ENCODE measurements at places on chromosomes 16 and 17. TPM values are rescaled to one million over a fixed set of nuclear protein-coding genes. Genes with fewer than 3 reads are reported as not detected.

Gene CLEC3A
- total RNA-seq: not detected

Gene CORO6
- 2.0 TPM for total RNA-seq

Gene MPDU1
- 85.1 TPM for total RNA-seq

Gene PRCD
- 2.5 TPM for total RNA-seq

Gene AANAT
- total RNA-seq: not detected

Gene TBC1D28
- not detected for total RNA-seq

Gene ARL4D
- 54.7 TPM for total RNA-seq

Gene NKD1
- total RNA-seq: 4.4 TPM

Gene KCNJ16
- total RNA-seq: not detected

- DNase-seq: no peak
- no peaks in the 10 kb centered on the region for H3K27me3 ChIP-seq
- no peak overlapping the region for H3K4me3 ChIP-seq
- peak overlapping the region; percentile 68 for H3K27ac ChIP-seq
- H3K4me1 ChIP-seq: peaks cover 68% of the 10 kb centered on the region
These were observed 340.9 kb downstream of the SOX9 start for GRCh38 chr17:72461757-72462156.

DNA sequence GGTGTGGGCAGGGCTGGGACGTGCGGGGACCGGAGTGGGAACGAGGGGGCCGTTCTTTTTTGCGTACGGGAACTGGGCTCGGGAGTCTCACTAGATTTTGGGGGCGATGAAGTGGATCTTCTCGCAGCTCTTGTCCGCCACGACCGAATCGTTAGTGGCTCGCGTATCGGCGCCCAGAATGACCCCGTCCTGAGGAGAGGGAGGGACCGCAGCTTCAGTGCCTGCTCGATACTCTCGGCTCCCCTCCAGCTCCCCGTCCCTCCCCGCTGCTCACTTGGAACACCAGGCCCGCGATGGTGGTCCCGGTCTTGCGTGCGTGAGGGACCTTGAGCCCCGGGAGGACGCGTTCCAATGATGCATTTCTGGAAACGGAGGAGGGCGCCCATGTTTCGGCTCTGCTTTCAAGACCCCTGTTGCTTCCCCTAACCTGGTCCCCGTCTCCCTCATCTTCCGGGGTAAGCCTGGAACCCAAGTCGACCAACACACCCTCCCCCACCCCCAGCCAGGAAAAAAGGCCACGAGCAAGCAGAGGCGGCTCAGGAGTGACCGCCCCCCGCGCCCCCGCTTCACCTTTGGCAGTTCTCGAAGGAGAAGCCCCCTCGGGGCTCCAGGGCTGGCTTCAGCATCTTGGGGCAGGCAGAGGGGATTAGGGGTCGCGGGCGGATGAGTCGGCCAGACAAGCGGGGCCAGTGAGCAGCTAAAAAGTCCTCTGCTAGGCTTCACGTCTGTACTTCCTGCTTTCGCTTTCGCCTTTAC is at the start of gene PSMB10:
TSS of gene PSMB10 (minus strand) at position 727 of the 756 bp plus-strand sequence. CDS start at position 626, 101 bp downstream.
- peak; percentile 35 for DNase-seq
- no peaks in the 10 kb centered on the region for H3K27me3 ChIP-seq
- peak within 1 kb of the TSS; percentile 88 for H3K4me3 ChIP-seq
- peaks cover 15% of the 10 kb centered on the region for H3K4me1 ChIP-seq
- peak within 1 kb of the TSS; percentile 97 for H3K27ac ChIP-seq

GRCh38 chr17:48406936-48407567 is 23.0 kb downstream of the SKAP1 start:
- no peak for DNase-seq
- no peak overlapping the region for H3K27ac ChIP-seq
- no peak overlapping the region for H3K4me3 ChIP-seq
- no peaks in the 10 kb centered on the region for H3K36me3 ChIP-seq
- H3K4me1 ChIP-seq: no peaks in the 10 kb centered on the region

- no peak overlapping the region for H3K4me3 ChIP-seq
- no peaks in the 10 kb centered on the region for H3K4me1 ChIP-seq
- H3K36me3 ChIP-seq: peaks cover 15% of the 10 kb centered on the region
- H3K27ac ChIP-seq: peak overlapping the region; percentile 55
These were observed 55.5 kb downstream of the ANKFY1 start for GRCh38 chr17:4208238-4208637.

GRCh38 chr17:71276079-71276478 is 844.7 kb upstream of the SOX9 start:
- DNase-seq: no peak
- H3K27ac ChIP-seq: no peak overlapping the region
- H3K4me1 ChIP-seq: no peaks in the 10 kb centered on the region
- H3K27me3 ChIP-seq: no peaks in the 10 kb centered on the region
- no peak overlapping the region for H3K4me3 ChIP-seq
- H3K36me3 ChIP-seq: no peaks in the 10 kb centered on the region

GRCh38 chr17:57044976-57045867 is 39.8 kb upstream of the AKAP1 start:
- no peak for DNase-seq
- no peaks in the 10 kb centered on the region for H3K27me3 ChIP-seq
- H3K27ac ChIP-seq: no peak overlapping the region
- no peaks in the 10 kb centered on the region for H3K4me1 ChIP-seq
- H3K36me3 ChIP-seq: no peaks in the 10 kb centered on the region
- peak overlapping the region; percentile 33 for H3K4me3 ChIP-seq

DNA sequence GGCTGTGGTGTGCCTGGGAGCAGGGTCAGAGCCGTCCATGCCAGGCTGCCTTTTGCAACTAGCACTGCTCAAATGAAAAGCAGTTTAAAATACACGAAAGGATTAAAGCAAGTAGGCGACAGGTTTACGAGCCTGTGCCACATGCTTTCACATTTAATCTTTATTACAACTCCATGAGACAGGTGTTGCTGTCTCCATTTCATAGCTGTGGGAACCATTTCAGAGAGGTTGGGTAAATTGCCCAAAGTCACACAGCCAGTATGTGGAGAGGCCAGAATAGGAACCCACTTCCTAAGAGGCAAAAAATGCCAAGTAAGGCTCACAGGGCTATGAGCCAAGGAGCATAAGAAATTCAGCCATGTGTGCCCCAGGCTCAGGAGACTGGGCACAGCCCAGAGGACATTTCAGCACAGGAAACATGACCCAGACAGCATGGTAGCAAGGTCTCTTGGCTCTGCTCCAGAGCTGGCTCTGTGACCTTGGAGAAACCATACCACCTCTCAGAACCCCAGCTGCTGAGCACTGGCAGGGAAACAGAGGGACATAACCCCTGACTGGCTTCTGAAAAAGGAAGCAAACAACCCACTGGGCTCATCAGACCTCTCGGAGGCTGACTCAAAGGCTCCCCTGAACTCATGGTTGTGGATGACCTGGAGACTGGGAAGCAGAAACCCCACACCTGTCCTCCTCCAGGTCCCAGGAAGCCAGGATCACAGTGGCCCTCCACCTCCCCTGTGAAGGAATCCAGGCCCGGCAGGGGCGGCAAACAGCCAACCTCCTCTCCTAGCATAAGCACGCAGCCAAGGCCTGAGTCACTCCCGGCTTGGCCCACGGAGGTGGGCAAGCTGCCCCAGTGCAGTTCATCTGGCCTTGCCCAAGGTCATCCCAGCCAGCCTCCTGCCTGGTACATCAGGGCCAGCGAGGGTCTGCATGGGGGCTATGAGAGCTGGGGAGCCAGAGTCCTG is 40.3 kb upstream of the MRPS23 start:
- no peaks in the 10 kb centered on the region for H3K27me3 ChIP-seq
- no peak overlapping the region for H3K4me3 ChIP-seq
- peak overlapping the region; percentile 95 for H3K27ac ChIP-seq
- H3K36me3 ChIP-seq: peaks cover 8% of the 10 kb centered on the region
- H3K4me1 ChIP-seq: peaks cover 73% of the 10 kb centered on the region

GRCh38 chr17:20988896-20989295 is 53.9 kb downstream of the USP22 start:
- DNase-seq: no peak
- H3K36me3 ChIP-seq: no peaks in the 10 kb centered on the region
- H3K4me3 ChIP-seq: no peak overlapping the region

- no peak overlapping the region for H3K27ac ChIP-seq
- H3K36me3 ChIP-seq: no peaks in the 10 kb centered on the region
These were observed 2.3 kb downstream of the GAS2L2 start for GRCh38 chr17:35750526-35751395.

GRCh38 chr16:27417047-27417671 is 15.2 kb downstream of the IL21R start:
- H3K36me3 ChIP-seq: no peaks in the 10 kb centered on the region
- H3K27me3 ChIP-seq: no peaks in the 10 kb centered on the region
- H3K4me3 ChIP-seq: no peak overlapping the region
- no peak overlapping the region for H3K27ac ChIP-seq
- H3K4me1 ChIP-seq: no peaks in the 10 kb centered on the region
- DNase-seq: no peak

DNA sequence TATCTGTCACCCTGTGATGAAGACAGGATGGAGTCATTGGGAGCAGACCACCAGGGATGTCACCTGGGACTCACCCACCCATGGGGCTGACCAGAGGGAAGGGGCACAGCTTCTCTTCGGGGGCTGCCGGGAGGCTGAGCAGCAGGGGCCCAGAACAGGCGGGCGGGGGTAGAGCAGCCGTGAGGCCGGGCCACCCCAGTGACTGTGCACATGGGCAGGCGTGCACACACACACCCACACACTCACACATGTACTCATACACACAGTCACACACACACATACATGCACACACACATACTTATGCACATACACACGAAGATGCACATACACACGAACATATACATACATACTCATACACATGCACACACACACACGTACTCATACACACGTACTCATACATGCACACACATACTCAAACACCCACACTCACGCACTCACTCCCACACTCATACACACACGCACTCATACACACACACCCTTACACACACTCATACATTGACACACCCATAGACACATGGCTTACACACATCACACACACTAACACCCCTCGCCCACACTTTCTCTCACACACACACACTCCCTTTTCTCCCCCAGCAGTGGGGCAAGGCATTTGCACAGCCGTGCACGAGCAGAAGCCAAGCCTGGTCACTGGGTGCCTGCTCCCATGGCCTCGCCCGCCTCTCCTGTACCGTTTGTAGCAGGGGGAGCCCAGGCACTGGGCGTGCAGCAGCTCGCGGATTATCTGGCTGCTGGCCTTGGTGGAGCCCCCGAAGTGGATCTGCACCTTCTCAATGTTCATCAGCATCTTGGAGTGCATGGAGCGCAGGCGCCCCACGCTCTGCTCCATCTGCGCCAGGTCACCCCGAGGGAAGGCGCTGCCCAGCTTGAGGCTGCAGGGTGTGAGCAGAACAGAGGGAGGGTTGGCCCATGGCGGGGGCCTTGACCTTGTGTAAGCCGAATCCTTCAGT is 12.4 kb downstream of the UBALD2 start:
- no peaks in the 10 kb centered on the region for H3K36me3 ChIP-seq
- H3K27me3 ChIP-seq: no peaks in the 10 kb centered on the region
- H3K4me3 ChIP-seq: no peak overlapping the region
- H3K4me1 ChIP-seq: peaks cover 59% of the 10 kb centered on the region
- no peak for DNase-seq

DNA sequence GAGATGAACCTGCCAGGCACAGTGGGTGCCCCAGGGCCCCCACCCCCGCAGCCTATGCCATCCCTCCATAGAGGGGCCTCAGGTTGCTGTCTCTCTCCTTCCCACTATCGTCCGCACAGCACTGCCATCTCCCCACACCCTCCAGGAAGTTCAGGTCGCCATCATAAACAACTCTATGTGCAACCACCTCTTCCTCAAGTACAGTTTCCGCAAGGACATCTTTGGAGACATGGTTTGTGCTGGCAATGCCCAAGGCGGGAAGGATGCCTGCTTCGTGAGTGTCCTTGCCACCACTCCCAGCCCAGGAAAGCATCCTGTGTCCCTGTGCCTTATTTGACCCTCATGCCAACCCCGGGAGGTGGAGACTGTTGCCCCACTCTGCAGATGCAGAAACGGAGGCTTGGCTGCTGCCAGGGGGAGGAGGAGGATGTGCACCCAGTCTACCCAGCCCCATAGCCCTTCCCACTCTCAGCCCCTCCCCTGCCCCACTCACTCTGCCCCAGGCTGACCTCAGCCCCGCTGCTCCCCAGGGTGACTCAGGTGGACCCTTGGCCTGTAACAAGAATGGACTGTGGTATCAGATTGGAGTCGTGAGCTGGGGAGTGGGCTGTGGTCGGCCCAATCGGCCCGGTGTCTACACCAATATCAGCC is 3.9 kb downstream of the PRSS21 start:
- DNase-seq: no peak
- H3K27ac ChIP-seq: no peak overlapping the region
- no peaks in the 10 kb centered on the region for H3K27me3 ChIP-seq
- H3K36me3 ChIP-seq: no peaks in the 10 kb centered on the region
- H3K4me1 ChIP-seq: no peaks in the 10 kb centered on the region

GRCh38 chr17:1159431-1160180 is 20.2 kb downstream of the ABR start:
- no peak for DNase-seq
- H3K27me3 ChIP-seq: no peaks in the 10 kb centered on the region
- no peak overlapping the region for H3K27ac ChIP-seq
- H3K4me1 ChIP-seq: no peaks in the 10 kb centered on the region

DNA sequence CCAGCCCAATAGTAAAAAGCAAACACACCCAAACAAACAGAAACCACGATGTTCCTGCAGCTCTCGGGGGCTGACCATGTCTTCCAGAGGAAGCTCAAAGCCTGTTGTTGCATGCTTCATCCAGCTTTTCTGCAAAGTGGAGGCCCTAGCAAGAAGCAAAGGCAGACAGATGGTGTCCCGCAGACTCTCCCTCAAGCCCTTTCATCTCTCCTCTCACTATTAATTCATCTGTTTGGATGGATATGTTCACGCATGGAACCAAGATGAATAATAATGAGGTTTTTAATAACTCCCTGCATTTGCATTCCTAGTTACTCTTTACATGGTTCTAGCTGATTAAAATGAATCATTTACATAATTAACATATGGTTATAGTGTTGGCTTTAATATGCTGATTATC is 36.6 kb downstream of the RBFOX1 start:
- no peak overlapping the region for H3K4me3 ChIP-seq
- DNase-seq: no peak
- H3K4me1 ChIP-seq: no peaks in the 10 kb centered on the region
- no peak overlapping the region for H3K27ac ChIP-seq
- no peaks in the 10 kb centered on the region for H3K36me3 ChIP-seq

DNA sequence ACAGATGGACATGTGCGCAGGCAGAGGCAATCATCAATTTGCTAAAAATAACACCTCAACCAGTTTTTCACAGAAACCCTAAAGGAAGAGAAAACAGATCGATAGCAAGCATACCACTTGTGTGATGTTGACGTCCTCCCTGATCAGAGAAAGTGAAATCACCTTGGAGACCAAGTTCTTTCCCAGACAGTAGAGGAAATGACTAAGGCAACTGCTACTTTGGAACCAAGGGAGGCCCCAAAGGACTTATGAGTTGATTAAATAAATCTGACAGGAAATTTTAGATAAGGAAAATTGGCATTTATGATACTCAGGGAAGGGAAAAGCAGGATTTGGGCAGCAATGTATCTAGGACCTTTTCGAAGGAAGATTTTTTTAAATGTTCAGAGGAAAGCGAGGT is 267.1 kb upstream of the ASIC2 start:
- no peak overlapping the region for H3K27ac ChIP-seq
- no peaks in the 10 kb centered on the region for H3K4me1 ChIP-seq
- no peak for DNase-seq
- H3K27me3 ChIP-seq: peaks cover 4% of the 10 kb centered on the region
- H3K4me3 ChIP-seq: no peak overlapping the region
- H3K36me3 ChIP-seq: no peaks in the 10 kb centered on the region
